Activated naive CD8-positive, alpha-beta T cell treated with anti-CD3 and anti-CD28 coated beads for 36 hours (primary cell): ENCODE measurements at places on chromosomes 7 and 10.

- no peak for DNase-seq
These were observed 47.9 kb downstream of the EXOC4 start for GRCh38 chr7:133300811-133301210.

DNA sequence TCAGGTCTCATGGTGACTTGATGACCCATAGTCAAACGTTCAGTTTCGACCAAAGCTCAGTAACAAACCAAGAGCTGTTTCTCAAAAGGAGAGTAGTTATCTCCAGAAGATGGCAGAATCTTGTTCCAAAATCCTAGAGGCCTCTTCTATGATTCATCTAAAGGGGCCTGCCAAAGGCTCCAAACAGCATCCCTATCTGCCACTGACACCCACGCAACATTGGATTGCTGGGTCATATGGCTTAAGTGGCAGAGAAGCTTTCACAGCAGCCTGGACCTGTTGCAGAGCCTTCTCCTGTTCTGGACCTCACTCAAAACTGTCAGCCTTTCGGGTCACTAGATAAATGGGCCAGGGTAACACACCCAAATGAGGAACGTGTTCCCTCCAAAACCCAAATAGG, 54.0 kb upstream of the LRRC18 start:
- DNase-seq, result no peak

DNA sequence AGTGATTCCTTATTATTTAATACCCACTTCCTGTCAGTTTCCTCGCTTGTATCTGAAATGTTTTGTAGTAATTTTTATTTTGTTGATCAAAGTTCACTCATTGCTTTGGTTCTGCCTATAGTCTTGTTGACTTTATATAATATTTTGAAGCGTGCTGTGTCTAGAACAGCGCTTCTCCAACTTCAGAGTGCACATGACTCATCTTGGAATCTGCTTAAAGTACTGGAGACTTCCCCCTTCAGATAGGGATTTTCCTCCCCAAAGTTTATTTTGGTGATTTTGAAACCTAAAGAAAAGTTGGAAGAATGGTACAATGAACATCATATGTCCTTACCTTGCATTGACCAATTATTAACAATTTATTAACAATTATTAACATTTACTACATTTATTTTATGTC, 5.8 kb downstream of the COMTD1 start:
- no peak for DNase-seq

- peak; percentile 4 for DNase-seq
These were observed 23.4 kb downstream of the ATOH7 start for GRCh38 chr10:68208424-68209042.

GRCh38 chr7:44909596-44910389, 24.5 kb upstream of the PURB start:
- DNase-seq, result no peak

DNA sequence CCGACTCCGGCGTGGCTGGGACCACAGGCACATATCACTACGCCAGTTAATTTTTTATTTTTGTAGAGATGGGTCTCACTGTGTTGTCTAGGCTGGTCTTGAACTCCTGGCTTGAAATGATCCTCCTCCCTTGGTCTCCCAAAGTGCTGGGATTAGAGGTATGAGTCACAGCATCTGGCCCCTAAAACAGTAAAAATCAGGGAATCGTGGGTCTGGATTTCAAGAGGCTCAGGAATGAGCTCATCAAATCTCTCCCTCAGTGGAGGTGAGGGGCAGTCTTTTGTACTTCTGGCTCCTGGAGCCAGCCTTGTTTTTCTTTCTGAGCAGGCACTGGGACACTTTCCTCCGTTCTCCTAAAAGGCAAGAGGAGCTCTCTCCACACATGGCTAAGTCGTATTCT, 32.1 kb upstream of the RHEB start:
- DNase-seq, result no peak

- DNase-seq, result no peak
These were observed 143.3 kb upstream of the KAT6B start for GRCh38 chr10:74683067-74683466.

- no peak for DNase-seq
These were observed 2.5 kb downstream of the POP7 start for GRCh38 chr7:100708395-100708794.

DNA sequence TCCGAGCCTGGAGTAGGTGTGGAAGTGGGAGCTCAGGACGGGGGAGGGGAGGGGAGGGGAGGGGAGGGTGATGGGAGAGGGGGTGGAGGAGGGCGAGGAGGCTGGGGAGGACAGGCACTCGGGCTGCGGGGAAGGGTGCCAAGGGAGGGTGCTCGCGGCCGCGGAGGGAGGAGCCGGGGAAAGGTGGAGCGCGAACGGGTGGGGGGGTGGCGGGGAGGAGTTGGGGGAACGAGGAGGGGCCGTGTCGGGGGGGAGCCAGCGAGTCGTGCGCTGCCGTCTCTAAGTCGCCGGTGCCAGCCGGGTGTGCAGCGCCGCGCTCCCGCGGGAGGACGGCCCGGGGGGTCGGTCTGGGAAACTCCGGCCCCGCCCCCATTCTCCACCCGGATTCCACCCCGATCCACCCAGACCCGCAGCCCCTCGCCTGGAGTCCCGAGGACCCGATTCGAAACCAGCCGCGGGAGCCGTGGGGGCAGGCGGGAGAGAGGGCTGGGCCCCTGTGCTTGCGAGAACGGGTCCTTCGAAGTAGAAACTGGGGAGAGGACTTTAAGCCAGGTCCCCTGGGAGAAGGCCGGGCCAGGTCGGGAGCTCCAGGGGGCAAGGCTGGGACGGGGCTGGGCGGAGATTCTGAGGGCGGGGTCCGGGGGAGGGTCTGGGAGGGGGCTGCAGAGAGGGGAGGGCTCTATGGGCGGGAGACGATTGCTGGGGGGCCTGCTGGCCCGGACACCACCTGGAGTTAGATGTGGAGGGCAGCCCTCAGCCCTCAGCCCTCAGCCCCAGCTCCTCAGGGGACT, at the start of gene ZNF467:
Gene ZNF467 (minus strand): TSS at position 143 of the 791 bp plus-strand sequence. CDS start 2,556 bp downstream, outside the sequence.
- DNase-seq, result no peak

DNA sequence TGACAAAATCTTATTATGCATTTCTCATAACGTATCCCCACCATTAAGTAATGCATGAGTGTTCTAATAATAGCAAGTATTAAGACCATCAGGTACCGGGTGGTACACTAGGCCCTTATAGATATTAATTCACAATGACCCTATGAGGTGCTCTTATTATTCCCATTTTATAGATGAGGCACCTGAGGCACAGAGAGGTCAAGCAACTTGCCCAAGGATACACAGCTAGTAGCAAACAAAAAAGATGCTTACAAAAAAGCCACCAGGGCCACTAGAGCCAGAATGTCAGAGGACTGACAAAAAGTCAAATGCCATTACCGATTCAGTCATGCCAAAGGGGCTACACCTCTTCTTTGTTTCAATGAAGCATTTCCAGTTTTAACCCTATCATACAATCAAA, 5.9 kb downstream of the RSU1 start:
- no peak for DNase-seq

DNA sequence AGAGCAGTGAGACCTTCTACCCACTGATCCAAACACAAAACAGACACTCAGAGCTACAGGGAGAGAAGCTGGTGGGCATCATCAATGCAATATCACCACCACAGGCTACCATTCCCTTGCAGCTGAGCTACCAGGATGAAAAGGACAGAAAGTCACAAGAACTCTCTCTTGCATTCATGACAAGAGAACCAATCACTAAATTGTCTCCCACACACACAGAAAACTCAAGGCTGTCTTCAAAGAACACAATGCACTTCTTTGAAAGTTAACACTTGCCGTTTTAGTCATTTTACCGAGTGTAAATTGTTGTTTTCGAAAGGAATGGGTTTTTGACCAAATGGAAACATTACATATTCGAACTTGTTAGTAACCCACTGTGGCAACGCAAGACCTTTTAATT, 626.6 kb downstream of the SORCS1 start:
- DNase-seq, result no peak

GRCh38 chr7:14270099-14270498, 280.6 kb upstream of the ETV1 start:
- DNase-seq, result no peak

- DNase-seq, result no peak
These were observed 134.7 kb upstream of the TCERG1L start for GRCh38 chr10:131446171-131446570.

DNA sequence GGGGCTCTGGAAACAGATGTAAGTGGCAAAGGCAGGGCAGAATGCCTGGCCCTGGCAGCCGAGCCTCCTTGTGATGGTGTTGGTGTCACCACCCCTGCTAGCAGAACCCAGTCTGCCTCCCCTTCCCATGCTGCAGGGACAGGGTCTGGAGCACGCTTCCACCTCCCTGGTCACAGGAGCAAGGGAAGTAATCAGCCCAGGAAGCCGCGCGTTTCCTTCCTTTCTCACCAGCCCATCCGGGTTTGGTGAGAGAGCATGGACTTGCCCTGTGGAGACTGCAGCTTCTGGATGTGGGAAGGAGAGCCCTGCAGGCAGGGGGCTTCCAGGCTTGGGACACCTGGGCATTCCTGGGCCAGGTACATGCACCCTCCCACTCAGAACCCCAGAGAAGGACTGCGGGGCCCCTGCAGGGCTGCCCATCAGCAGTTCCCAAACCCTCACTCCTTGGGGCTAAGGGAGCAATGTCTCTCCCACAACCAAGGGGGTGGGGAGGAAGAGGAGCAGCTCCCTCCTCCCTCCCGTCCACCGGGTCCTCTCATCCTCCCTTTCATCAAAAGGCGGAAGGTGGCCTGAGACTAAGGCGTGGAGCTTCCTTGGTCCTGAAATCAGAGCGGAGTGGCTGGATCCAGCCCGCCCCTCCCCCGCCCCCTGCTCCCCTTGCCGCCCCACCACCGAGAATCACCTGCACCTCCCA, 1.8 kb downstream of the MMRN2 start:
- no peak for DNase-seq

DNA sequence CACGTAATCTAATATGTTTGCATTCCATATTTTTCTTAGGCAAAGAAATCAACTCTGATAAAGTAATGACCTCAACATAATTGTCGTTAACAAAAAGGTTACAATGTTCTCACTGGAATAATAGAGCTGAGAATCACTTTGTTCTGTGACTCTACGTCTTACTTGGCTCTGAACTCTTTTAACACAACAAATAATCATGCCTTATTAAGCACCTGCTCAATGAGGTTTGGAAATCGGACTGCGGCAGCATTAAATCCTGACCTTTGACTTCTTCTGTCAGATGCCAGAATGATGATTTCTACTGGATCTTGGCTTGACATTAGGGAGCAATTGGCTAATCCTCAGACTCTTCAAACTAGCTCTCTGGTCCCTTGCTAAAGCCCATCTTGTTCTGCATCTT, 233.6 kb downstream of the SEMA3D start:
- no peak for DNase-seq

DNA sequence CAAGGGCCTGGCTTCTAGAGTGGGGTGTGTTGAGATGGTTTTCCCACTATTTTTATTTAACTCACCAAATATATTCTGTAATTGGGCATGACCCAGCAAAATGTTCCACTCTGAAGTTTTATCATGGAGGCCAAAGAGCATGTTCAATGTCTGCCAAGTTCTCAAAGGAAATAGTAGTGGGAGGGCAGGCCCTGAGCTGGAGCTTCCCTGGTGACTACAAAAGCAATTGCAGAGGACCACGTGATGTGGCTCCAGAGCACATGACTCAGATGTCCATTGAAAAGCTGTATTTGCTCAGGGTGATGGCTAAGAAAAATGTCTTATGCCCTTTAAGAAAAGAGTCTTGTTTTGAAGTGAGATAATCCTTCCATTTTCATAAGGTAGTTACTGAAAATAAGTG, 1024.8 kb downstream of the LRMDA start:
- DNase-seq, result no peak

GRCh38 chr10:118816471-118817168, 61.9 kb upstream of the CACUL1 start:
- no peak for DNase-seq

DNA sequence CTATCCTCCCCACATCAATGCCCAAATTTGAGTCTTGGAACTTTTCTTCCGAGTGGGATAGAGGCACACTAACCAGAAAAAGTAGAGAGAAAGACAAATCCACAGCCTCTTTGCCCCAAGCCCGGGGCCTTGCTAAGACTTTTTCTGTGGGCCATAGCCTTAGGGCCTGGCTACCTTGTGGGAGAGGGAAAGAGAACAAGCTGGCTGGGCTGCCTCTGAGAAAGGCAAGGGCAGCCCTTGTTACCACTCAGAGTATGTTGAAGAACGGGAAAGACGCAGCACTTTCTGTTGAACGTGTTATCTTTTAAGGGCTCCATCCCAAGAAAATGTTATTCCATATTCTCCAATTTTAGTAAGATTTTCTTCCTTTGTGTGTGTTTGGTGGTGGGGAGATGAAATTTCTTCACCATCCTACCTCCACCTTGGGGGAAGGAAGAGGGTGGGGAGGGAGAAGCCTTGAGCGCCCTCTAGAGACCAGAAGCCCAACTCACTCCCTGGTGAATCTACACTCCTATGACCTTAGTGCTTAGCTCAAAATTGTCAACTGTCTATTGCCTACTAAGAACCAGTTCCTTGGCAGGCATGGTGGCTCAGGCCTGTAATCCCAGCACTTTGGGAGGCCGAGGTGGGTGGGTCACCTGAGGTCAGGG, 3.9 kb upstream of the NRF1 start:
- DNase-seq, result peak; percentile 21

DNA sequence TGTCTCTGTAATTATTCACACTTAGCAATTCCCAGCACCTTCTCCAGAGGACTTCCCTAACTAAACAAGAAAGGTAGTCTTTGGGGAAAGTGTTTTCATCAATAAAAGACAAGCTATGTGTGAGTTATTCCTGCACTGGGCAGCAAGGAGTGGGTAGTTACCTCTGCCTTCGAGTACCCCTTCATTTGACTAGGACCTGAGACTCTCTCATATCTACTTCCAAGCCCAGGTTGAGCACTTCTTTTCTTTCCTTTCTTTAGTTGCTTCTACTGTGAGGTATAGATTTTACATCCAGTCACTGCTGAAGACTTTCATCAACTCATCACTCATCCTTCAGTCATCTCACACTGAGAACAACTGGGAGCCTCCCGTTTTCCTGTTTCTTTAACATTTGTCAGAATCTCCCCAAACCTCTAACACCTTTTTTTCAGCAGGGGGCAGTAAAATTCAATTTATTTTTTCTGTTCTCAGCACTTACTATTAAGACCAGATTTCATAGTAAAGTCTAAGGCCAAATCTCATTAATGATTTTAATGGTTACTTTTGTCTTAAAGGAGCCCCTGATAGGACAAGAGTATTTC, 80.1 kb upstream of the PRSS1 start:
- DNase-seq, result no peak

DNA sequence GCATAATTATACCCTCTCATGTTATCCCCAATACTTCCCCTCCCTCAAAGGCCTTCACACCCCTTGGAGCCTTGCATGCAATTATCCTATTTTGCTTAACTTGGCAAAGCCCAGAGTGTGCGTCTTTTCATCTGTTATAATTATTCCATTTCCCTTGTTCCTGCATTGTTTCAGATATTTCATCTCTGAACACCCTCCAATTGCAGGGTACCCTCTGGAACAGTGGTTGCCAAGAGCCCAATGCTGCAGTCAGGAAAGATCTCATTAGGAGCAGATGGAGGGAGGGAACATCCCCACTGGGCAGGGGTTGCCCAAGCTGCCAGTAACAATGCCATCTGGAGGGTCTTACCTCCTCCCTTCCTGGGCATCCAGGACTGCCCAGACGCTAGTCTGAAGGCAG, 18.4 kb upstream of the GOLGA7B start:
- no peak for DNase-seq
